Stimulated activated CD8-positive, alpha-beta memory T cell treated with anti-CD3 and anti-CD28 coated beads, Interleukin-7, amount 100 ng/mL, for 1 hour (primary cell): ENCODE measurements at places on chromosomes 11 and 22.

DNA sequence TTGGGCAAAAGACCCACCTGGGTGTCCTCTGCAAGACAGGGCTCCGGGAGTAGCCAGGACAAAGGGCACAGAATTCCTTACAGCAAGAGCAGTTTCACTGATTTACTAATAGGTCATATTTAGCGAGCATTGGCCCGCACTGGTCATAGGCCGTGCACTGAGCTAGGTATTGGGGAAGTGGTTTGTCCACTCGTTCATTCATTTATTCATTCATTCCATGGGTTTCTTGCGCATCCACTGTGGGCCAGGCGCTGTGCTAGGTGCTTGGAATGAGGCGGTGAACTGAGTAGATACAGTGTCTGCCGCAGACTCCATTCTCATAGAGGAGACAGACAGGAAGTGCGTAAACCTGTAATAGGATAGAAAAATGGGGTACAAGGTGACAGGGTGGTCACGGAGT is 13.2 kb upstream of the LINC01488 start:
- no peak for DNase-seq

DNA sequence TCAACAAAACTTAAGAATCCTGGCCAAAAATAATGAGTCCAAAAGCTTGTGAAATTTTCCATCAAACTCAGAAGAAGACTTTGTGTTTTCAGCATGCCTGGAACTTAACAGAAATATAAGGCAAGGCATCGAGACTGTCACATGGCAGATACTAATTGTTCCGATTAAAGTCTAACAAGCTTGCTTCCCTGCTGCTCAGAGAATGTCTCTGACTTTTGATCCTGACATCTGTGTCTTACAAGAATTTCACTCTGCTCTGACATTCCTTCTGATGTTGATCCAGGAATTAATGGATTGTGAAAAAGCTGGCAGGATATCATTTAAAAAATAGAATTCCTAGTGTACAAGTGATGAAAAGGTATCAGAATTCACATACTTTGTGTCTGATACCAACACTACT is 170.2 kb downstream of the DCDC1 start:
- DNase-seq: no peak

DNA sequence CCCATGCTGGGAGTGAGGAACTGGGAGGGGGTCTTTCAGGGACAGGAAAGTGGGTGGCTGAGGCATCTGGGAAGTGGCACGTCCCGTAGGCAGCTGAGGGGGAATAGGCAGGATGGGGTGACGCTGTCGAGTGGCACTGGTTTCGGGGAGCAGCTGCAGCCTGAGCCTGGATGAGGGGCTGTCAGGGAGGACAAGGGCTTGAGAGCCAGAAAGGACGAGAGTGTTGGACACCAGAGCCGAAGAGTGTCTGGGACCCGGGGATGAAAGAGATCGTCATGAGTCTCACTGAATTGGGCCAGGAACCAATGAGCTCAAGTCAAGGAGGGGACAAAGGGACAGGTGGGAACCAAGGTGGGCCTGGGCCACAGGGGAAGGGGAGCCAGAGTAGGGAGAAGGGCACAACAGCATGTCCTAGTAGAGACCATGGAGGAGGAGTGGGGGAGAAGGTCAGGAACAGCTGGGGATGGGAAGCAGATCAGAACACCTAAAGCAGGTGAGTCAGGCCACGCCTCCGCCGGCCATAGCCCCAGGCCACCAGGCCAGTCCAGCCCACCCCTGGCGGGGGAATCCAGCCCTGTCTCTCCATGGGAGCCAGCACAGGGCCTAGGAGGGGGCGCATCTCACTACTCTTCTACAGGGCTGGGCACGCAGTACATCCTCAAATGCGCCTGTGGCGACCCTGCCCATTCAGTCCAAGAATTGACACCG is 4.2 kb downstream of the RAB3IL1 start:
- DNase-seq: no peak

- DNase-seq: no peak
These were observed 315.2 kb upstream of the B3GAT1 start for GRCh38 chr11:134727204-134727603.

- no peak for DNase-seq
These were observed 4.1 kb downstream of the IGF2 start for GRCh38 chr11:2135018-2135569.

DNA sequence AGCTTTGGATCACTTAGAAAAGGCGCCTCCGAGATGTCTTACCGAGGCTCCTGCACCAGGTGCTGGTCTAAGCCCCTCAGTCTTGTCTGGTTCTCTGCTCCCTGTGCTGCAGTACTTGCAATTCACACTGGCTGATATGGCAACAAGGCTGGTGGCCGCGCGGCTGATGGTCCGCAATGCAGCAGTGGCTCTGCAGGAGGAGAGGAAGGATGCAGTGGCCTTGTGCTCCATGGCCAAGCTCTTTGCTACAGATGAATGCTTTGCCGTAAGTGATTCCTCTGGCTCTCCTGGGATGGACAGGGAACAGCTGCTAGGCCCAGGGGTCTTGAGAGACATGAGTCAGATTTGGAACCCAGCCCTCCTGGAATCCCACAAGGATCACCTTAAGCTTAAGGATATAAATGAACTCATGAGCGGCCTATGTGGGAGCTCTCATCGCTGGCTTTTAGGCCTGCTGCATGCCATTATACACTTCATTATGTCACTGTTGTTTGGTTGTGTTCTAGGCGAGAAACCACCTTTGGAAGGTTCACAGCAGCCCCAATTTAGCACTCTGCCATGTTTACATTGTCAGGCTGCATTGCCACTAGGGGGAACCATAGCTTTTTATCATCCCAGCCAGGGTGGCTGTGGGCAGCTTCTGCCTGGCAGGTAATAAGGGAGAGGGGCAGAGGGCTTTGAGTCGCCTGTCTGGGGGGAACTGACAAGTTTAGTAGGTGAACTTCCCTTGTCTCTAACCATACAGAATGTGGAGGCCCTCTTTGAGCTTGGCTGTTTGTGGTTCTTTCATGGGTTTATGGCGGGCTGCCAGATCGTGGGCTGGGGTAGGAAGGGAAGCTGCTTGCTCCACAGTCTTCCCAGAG is 8.5 kb downstream of the ACAD8 start:
- no peak for DNase-seq

DNA sequence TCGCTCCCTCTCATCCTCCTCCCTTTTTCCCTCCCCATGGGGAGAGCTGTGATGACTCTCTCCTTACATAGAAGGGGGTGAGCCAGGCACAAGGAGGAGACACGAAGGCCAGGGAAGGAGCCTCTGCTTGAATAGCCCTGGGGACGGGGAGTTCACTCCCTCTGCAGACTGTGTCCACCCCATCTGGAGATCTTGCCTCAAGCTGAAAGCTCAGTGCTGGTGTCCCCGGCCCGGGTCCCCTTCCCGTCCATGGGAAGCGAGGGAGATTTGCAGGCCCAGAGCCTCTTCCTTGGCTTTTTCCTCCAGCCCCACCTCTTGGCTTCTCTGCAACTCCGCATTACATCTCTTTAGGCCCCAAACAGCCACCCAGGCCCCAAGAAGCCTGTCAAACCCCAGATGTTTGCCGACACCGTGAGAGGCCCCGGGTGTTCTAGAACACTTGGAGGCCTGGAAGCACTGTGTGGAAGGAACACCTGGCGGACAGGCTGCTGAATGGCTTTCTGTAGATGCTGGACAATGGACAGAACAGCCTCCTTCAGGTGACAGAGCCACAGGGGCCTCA is 32.3 kb downstream of the LINC01488 start:
- DNase-seq: no peak

DNA sequence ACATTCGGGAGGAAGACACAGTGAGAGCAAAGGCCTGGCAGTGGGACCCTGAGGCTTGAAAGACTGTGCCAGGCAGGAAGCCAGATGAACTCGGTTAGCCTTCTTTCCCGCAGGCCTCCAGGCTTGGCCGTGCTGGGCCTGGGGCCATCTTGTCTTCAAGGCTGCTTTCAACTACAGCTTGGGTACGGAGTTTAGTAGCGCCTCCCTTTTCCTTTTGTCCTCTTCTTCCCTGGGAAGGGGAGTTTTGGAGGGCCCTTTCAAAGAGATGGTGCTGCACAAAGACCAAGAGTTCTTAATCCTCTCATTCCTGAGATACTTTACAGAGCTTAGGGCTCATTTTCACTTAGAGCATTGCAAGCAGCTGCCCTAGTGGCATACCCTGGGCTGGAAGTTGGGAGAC is 87.5 kb downstream of the TP53I11 start:
- DNase-seq: no peak

DNA sequence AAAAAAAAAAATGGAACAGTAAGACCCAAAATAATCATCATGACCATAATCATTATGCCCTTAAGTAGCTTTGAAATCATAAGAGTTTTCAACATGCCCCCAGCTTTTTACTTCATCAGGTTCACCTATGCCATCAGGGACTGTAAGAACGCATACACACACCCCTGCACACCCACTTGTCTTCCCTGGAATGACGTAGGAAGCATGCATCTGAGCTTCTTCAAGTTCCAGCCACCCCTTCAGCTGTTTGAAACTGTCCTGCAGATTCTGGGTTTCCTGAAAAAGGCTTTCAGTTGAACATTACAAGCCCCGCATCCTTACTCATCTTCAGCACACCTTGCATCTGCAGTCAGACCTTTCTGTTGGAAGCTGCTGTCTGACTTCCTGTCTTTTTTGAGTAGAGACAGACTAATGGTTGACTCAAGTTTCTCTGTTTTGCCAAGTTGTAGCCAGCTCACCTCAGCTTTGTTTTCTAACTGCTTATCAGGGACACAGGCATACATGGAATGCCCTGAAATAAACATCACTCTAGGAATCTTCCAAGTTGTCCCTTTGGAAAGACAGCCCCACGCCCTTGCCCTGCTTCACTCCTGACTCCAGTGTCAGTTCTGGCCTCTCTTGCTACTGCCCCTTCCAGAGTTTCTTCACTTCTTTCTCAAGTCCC is 37.0 kb downstream of the ARHGAP1 start:
- no peak for DNase-seq

GRCh38 chr22:36773935-36774334 is 2.0 kb downstream of the IFT27 start:
- no peak for DNase-seq

DNA sequence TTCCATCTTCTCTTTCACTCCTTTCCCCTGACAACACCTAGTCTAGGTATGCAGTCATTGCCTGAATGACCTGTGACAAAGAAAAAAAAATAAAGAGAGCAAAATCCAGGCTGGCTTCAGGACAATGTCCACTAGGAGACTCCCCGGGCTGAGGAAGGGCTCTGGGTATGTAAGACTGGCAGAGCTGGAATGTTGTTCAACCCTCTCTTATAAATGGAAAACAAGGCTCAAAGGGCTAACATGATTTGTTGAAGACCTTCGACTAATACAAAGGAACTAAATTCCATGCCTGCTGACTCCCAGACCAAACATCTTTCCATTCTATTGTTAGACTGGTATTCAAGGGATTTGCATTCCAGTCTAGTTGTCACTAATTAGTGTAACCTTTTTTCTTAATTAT is 122.2 kb downstream of the ARL14EP start:
- no peak for DNase-seq

DNA sequence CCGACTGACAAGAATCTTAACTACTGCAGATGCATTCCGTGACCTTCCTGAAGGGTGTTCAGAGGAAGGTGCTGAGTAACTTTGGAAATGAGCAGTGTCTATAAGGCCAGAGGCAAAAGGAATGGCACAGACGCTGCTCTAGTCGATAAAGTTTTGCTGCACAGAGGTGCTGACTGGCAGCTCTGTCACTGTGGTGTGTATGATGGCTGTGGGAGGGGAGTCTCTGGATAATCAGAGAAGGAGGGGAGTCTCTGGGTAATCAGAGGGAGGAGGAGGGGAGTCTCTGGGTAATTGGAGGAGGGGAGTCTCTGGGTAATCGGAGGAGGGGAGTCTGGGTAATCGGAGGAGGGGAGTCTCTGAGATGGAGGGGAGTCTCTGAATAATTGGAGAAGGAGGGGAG is 18.4 kb downstream of the PTDSS2 start:
- no peak for DNase-seq

- no peak for DNase-seq
These were observed 19.3 kb upstream of the TMPRSS5 start for GRCh38 chr11:113725407-113725806.

DNA sequence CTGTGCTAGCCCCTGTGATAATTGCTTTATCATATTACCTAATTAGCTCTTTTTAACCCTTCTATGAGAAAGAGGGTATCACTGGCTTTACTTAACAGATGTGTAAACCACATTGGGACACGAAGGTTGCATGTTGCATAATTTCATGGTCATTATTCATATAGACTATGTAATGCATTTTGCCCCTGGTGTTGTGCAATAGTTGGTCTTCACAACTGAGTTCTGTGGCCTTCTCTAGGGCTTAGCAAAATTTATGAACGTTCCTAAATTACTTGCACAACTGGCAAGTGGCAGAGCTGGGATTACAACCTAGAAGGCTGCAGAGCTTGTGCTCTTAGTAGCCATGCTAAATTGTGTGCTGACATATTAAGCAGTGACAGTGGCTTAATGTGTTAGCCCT is 34.6 kb upstream of the PDGFD start:
- no peak for DNase-seq

GRCh38 chr22:20508815-20509271 is 1.4 kb downstream of the MED15 start:
- no peak for DNase-seq

DNA sequence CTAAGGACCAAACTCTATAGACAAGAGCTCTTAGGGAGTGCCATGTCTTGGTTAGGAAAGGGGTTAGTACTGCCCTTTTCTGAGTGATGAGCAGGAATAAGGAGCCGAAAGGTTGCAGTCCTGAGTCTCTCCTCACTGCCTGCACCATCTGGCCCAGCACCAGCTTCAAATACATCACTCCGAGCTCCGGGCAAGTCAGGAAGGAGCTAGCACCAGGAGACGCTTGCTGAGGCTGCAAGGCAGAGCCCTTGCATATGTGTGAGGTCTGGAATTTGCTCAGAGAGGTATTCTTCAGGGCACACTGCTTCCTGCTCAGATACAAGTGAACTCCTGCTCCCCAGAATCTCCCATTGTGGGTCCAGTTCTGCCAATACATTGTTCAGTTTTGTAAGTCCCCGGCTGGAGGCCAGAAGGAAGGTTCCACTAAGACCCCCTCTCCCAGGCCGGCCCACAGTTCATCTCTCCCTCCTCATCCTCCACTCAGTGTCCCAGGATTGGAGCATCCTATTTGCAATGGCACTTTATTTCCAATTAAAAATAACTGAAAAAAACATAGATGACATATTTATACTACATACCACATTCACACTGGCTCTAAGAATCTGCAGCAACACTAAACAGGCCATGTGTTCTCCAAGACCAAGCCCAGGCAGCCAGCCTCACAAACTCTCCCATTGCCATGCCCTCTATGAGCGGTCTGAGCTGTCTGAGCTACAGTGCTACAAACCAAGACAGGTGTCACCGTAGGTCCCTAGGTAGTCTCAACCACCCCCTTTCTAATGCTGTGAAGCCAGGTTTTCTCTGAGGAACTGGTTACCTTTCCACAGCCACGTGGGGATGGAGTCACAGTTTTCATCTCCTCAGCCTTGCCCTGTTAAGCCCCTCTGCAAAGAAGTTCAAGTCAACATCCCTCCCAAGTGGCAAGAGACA is 55.1 kb upstream of the SPATA19 start:
- DNase-seq: no peak

GRCh38 chr11:7534042-7534378 is 20.2 kb downstream of the PPFIBP2 start:
- no peak for DNase-seq
